ENCODE measurements at places on chromosomes 6 and 20.

DNA sequence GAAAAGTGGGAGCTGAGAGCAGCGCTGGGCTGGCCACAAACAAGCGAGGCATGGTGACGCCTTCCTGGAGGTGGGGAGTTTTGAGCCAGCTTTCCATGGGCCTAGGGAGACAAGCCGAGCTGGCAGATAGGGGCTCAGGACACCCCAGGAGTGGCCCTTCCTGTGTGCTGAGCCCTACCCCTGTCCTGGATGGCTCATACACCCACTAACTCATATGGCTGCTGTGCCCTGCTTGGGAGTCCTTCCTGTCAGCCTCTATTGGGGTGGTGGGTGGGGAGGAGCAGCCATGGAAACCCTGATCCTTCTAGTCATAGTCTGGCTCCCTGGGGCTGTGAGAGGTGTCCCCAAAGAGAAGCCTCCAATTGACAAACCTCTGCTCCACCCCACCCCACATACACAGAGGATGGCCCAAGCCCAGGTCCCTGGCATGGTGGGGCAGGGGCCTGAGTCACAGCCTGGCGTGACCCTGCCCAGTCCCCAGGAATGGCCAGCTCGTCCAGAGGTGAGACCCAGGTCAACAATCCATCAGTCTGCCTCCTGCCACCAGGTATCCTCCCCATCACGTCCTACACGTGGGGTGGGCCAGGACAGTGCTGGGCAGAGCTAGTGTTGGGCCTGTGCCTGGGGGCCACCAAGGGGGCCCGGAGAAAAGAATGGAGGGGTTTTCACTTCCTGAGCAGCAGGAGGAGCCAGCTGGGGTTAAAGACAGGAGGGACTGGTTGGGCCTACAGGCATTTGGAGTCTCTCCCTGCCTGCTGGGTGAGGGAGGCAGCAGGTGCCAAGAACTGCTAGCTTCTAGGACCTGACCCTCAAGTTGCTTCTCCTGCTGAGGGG is 52.2 kb downstream of the MRPL14 start:
- no peak for DNase-seq

DNA sequence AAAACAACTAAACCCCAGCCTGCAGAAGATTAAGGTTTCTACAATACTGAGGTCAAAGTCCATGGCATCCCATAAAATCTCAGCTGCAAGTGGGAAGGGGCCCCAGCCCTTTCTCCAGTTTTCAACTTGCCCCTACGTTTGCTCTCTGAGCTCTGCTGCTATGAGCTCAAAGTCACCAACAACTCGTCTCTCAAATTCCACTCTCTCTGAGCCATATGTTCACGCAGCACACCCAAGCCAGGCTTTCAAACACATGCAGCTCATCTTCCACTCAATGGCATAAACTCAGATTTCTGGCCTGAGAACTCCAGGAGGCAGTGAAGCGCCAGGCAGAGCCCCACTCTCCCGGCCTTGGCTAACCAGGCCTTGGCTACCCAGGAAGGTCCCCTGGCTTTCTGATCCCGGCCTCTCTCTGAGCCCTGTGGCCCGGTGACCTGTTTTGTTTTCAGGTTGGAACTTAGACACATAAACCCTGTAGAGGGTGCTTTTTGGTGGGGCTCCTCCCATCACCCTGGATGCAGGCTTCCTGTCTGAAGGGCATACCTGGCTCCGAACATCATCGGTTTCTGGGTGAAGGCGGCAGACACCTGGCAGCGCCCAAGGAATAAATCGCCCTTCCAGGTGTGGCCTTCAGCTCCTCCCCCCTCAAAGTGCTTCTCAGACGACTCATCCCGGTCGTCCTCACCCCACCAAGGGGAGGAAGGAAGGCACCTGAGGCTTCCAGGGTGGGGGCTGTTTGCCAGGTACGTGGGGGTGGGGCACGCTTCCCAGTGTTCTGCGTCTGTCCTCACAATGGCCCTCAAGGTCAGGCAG is 12.4 kb downstream of the SLC22A23 start:
- DNase-seq: no peak

DNA sequence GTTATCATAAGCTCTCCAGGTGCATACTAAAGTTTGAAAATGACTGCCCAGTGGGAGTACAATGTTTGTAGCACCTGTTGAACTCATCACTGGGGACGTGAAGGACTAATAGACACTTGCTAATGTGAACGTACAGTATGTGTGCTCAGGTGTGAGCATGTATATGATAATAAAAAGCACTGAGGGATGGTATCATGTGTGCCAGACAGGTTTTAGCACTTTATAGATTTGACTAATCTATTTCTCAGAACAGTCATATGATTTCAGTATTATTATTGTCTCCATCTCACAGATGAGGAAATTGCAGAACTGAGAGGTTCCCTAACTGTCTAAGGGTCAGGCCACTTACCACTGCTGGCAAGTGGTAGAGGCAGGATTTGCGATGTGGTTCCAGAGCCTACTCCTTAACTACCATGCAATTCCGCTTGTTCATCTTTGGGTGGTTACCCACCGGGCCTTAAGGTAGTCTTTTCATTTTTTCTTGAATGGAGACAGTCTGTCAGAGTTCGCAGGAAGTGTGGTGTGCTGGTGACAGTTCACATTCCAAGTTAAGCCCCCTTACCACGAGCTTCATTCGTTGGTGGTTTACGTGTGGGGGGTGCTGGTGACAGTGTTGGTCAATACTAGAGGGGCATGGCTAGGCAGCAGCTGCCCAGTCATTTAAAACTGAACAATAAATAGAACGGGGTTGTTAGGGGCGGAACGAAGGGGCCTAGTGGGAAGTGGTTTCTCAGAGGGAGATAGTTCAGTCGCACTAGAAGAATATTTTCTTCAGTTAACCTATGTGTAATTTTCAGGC is 46.8 kb downstream of the RREB1 start:
- DNase-seq: no peak

DNA sequence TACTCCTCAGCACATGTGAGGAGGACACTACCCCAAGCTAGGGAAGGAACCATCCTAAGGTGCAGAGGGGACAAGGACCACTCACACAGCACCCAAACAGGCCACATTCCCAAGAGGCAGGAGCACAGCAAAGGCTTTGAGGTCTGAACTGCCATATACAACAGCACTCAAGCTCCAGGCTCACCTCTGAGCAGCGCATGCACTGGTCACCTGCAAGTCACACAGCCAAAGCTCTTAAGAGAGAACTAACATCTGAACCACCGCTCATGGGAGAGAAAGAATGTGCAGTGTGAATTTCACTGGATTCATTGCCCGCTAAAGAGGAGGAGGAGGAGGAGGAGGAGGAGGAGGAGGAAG is 31.0 kb downstream of the NPEPL1 start:
- DNase-seq: no peak

DNA sequence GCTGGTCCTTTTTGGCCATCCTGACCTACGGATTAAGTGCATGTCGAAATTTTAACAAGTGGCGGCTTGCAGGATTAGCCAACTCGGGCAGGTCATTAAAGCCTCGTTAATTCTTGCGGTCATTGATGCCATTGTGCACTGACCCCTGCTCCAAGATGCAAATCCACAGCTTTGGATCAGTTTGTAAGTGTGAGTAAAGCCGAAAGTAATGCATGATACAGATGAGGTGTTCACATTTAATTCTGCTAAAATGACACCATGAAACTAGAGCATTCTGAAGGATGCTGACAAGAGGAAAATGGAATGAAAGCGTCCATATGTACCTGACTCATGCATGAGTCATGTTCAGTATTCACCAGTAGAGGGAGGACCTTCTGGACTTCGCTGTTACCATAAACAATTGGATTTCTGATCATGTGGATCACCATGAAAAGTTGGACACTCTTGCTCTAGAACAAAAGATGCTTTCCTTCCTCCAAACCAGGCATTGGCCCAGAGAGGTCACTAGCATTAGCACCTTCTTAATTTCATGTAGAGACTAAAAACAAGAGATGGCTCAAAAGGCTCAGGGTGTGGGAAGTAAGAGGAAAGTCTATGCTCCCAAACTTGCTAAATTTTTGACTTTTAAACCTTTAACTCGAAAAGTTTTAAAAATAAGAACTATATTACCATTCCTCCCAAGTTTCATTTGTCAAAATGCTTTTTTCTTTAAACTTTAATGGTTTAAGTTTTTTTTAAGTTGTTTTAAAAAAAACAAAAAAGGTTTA is 48.0 kb downstream of the MUC22 start:
- DNase-seq: no peak

All from effector memory CD4-positive, alpha-beta T cell (primary cell).